Stimulated activated CD4-positive, alpha-beta T cell treated with anti-CD3 and anti-CD28 coated beads, Interleukin-15, amount 100 ng/mL, for 1 hour (primary cell): ENCODE measurements at places on chromosomes 3 and 15.

DNA sequence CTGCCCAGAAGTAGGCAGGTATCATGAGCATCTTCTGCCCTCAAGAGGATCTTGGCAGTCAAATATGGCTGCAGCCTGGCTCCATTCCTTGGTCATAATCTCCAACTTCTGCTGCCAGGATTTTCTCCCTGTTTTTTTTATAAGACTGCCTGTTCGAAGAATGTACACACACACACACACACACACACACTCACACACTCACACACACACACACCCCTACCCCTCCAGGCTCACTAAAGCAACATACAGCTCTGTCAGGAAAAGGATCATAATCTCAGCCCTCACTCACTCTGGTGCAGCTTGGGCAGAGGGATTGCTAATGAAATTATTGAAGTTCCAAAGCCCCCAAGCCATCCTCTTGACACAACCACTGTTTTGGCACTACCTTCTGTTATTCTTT is 129.2 kb upstream of the BFSP2 start:
- no peak for DNase-seq

DNA sequence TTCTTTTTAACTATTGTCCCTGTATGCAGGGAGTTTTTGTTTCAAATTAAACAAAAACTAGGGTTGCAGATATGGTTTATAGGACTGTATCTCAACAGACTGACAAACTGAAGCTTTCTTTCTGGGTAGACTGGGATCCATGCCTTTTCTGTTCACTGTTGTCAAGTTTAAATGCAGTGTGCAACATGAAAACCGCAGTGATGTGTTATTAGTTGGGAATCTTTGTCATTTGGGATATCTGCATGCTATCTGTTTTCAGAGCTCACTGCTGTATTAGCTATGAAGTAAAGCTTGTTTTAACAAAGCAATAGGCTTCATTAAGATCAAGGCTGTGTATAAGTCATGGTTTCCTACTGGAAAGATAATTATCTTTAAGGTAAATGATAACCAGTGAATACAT is 21.4 kb upstream of the MCF2L2 start:
- no peak for DNase-seq

- DNase-seq, result no peak
Measured at GRCh38 chr15:92903631-92903965, 3.5 kb downstream of the CHD2 start.

DNA sequence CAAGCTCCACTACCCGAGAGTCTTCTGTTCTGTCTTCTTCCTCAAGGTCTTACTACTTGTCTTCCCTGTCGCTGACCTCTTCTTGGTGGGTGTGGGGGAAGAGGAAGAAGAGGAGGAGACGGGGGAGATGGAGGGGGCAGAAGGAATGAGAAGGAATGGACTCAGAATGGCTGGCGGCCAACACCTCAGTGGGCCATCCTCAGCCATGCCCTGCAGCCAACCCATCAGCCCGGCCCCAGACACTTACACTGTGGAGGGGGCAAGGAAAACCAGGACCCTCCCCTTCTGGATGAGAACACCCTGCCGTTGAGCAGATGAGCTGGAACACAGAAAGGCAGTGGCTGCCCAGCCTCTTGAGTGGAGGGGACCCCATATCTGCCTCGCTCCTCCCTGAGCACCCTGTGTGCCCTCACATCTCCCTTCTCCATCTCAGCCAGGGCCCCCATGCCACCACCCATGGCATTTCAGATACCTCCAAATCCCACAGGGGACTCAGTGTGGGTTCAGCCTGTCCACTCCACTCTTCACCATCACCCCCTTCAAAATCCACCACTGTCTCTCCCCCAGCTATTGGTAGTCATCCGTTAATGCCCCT is 45.5 kb upstream of the PRR23E start:
- no peak for DNase-seq

GRCh38 chr3:67232642-67233041 is 234.5 kb downstream of the KBTBD8 start:
- no peak for DNase-seq

DNA sequence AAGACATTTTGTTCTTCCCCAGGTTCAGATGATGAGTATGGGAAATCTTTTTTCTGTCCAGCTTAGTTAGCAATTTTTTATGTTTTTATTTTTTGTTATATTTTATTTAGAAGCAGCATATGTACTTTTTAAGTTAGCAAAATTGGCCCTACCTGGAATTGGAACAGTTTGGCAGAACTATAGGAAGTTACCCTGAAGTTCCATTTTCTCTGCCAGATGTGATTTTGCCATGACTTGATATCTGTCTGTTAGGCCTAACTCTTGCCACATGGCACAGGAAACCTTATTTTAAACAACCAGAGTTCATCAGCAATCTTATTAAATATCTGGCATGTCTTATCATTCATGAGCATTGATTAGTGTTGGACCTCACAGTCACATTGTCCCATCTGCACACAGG is 67.1 kb downstream of the ADAMTSL3 start:
- no peak for DNase-seq

DNA sequence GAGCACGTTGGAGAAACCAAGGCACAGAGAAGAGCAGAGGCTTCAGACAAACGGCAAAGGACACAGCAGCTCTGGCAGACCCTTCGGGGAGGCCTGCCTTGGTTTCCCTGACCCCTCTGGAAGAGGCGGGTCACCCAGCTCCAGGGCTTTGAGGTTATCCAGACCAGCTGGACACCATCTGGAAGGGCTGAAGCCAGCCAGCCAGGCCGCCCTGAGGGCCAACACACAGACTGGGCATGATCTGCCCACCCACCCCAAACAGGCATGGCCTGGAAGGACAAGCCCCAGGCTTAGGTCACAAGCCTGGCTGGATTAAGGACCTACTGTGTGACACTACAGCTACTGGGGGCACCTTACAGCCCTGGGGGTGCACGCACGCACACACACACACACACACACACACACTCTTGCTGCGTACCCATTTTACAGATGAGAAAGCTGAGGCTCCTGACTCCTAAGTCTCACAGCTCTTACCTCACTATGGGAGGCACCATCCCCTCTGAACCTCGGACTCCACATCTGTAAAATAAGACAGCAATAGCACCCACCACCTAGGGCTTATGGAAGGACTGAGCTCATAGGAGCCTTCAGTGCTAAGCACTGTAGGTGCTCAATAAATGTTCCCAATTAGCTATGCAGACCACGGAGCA is 10.8 kb downstream of the PLXND1 start:
- no peak for DNase-seq

GRCh38 chr15:74630284-74631086 is 14.8 kb downstream of the CLK3 start:
- DNase-seq, result no peak

DNA sequence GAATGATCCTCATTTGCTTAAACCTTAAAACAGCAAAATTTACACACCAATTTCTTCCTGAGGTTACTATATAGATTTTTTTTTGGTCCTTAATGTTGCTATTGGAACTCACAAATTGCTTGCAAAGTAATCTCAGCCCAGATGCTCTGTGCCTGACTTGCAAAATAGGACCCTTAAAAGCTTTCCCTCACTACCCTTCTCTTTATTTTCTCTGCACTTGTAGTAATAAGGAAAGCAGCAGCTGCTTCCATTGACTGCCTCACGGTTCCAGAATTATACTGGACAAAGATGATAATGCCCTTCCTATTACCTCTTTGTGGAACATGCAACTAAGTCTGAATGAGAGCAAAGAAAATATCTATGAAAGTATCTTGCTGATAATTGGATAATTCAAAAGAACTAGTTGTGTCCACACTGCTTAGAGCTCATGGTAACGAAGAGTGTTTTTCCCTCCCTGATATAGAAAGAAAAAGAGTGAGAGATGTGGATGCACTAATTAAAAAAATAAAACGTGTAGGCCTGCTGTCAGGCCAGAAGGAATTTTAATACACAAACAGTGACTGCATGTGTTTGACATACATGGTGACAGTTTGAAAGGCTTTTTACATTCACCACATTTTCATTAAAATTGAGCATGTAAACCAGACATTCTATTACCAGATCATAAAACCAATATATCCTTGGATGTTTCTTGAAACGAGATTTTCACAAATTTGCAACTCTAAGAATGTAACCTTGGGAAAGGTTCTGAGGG is 783.1 kb downstream of the GBE1 start:
- DNase-seq, result no peak

DNA sequence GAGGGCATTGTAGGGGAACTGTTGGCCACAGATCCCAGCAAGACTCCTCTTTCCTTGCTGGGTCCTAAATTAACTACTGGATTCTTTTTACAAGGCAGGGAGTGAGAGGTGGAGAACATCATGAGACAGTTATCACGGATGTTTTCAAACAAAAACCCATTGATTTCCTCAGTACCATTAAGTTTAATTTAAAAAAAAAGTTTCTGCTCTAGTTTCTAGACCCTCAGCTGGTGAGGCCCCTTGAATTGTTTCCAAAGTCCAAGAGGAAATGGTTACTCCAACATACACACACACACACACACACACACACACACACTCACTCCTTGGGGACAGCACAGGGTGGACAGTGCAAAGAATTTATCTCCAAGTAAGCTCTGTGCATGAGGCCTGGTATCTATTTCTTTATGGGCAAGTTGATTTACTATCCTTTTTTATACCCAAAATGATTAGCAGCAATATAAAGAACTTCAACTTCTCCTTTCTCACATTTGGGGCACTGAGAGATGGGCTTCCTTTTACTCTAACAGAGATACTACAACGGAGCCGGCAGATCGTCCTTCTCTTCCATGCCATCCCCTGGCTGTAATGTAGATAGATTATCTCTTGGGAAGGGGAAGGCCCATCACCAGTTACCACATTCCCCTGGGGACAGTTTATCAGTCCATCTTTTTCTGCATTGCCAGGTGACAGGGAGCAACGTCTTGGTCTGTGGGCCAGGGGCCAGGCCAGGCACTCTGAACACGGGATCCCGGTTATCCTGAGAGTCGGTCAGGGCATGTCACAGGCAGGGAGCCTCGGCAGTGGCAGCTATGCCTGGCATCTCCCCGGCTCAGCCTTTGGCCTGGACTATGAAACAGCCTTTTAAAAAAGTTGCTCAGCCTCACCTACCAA is 54.7 kb downstream of the CORO2B start:
- DNase-seq, result no peak

DNA sequence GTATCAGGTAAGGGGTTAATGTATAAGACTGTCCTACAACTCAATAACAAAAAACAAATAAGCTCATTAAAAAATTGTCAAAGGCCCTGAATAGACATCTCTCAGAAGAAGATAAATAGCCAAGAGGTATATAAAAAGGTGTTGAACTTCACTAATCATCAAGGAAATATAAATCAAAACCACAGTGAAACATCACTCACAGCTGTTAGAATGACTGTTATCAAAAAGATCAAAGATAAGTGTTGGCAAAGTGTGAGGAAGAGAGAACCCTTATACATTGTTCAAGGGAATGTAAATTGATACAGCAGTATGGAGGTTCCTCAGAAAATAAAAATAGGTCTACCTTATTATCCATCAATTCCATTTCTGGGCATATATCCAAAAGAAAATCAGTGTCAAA is 95.5 kb downstream of the FILIP1L start:
- no peak for DNase-seq

DNA sequence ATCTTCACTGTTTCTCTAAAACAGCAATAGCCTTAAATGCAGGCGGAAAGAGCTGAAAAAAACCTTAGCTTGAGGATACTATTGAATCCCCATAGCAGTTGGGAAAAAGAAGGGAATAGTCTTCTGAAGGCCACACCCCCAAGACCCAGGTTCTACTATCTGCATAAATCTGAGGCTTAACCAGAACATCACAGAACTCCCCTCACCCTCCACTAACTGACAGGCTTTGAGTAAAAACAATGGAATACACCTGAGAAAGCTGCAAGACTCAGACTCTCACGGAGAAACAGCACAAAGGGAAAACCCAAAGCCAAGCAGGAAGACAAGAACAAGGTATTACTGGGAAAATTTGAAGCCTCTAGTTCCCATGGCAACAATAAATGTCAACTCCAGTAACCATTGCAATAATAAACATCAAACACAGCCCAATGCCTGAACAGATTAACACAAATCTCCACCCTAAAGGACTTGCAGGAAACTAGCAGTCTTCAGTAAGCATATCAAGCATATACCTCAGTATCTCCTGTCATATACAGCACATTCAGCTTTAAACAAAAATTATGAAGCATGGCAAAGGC is 56.4 kb downstream of the TMCC1 start:
- no peak for DNase-seq

- no peak for DNase-seq
Measured at GRCh38 chr3:40719660-40720287, 195.0 kb downstream of the ZNF621 start.

DNA sequence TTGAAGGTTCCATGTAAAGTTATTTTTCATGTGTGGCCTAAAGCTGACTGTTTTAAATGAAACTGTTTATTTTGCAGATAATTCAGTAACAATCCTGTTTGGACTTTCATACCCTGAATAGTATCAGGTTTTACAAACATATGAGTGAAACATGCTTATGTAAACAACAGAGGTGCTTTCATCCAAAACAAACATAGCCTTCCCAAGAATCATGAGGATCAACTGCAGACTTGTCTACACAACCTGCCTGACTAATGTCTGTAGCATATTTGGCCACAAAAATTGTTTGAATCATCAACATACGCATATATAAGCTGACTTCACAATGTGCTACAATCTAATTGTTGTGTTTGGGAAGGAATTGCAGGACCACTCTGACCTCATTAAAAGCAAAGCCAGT is 190.4 kb downstream of the DIPK2A start:
- DNase-seq, result no peak

GRCh38 chr3:142866841-142867631 is 21.8 kb downstream of the PCOLCE2 start:
- DNase-seq, result no peak

DNA sequence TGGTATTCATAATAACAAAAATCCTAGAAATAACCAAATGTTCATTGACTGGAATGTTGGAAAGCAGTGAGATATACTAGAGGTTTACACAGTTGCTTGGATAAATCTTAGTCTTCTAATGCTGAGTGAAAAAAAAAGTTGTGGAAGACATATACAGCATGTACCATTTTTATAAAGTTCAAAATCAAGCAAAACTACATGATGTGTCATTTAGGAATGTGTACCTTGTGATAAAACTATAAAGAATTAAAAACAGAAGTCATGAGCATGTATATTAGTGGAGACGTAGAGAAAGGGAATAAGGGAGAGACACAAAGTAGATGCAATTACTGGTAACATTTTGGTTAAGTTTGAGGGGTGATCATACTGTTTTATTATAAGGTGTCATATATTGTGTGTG is 45.2 kb downstream of the FBXL2 start:
- no peak for DNase-seq

DNA sequence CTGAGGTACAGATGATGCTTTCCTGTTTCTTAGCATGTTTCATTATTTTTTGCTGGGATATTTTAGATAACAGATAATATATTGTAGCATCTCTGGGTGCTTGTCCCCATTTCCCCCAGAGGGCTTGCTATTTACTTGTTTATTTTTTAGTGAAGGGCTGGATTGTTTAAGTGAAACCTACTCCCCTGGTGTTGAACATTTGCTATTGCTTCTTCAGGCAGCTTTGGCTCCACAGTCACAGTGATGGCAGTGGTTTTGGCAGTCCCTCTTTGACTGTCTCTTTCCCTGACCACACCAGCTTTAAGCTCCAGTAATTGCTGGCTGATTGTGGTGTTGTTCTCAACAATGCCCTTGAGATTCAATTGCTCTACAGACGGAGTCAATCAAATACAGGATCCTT is 128.9 kb downstream of the KLF13 start:
- DNase-seq, result no peak
